ENCODE measurements at places on chromosomes 5 and 9.
A peak's percentile ranks its signal among the peaks of the same experiment; 100 is the strongest.

- no peak for DNase-seq
These were observed 4.6 kb downstream of the SIT1 start for GRCh38 chr9:35646153-35646532.

DNA sequence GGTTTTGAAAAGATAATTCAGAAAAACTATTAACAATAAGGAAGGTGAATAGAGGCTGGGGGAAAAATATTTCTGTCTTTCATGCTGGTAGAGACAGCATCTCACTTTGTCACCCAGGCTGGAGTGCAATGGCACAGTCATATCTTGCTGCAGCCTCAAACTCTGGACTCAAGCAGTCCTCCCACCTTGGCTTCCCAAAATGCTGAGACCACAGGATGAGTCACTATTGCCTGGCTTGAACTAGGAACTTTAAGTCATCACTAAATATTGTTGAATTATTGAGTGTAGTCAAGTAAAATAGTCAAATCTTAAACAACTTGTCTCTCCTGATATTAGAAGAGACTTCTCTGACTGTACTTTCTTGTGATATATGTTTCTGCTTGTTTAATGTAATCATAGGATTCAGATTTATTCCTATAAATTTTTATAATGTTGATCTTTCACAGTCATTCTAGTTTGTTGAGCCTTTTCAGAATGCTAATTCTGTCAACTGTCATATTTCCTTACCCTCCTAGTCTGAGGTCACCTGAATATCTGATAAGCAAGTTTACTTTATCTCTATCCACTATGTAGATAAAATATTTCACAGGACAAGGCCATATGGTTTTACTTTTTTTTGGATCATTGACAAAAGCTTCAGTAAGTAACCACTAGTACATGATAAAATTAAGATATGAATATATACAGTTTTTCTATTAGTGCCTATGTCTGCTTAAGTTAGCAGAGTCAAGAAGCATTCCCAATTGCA is 1696.5 kb downstream of the MAT2B start:
- DNase-seq, result peak; percentile 72

GRCh38 chr5:167877114-167877722 is 414.2 kb upstream of the WWC1 start:
- no peak for DNase-seq

- peak; percentile 74 for DNase-seq
These were observed 50.9 kb downstream of the GPR107 start for GRCh38 chr9:130104491-130105193.

GRCh38 chr5:141369994-141370848 is at the start of gene PCDHGB3:
TSS of gene PCDHGB3 (plus strand) at chr5:141370242. CDS start at chr5:141370395, 153 bp downstream.
- DNase-seq, result peak; percentile 39

DNA sequence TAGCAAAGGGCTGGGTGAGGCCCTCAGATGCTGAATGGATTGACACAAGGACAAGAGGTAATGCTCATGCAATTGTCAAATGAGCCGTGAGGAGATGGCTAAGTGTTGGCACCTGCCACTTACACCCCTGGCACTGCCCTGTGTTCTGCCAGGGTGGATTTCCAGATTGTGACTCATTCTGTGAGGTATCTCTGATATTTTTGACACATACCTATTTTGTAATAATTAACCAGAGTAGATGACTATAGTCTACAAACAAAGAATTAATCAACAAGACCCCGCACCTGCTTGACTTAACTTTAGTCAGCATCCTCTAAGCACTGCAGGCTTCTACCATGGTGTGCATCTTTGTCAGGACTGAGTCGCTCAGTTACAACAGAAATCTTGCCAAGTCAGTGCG is 200.8 kb downstream of the DIRAS2 start:
- no peak for DNase-seq

DNA sequence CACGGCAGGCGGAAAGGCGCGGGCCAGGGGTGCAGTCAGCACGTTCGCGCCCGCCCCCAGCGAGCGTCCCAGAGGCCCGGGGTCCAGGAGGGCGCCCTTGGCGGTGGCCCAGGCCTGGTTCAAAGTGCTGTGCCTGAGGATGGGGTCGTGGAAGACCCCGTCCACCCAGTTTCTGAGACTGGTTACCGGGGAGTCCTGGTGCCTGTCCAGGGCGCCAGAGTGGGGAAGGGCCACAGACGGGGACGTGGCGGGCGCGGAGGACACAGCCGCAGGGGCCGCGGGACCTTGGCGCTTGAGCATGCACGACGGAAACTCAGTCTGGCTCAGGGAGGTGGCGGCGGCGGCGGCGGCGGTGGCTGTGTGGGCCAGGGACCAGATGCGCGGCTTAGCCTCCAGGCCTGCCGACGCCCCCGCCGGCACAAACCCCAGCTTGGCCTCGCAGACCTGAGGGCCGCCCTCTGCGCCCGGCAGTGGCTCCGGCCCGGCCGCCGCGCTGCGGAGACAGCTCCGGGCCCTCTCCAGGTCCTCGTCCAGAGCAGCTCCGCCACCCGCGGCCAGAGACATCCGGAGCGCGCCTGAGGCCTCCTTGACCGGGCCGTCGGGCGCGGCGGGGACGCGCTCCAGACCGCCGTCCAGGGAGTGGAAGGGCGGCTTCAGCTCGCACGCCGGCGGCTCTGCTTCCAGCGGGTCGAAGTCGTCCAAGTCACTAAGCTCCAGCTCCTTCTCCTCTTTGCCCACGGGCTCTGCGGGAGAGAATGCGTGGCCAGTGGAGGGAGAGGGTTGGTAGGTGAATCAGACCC is 4.5 kb downstream of the IRX4 start:
- no peak for DNase-seq

DNA sequence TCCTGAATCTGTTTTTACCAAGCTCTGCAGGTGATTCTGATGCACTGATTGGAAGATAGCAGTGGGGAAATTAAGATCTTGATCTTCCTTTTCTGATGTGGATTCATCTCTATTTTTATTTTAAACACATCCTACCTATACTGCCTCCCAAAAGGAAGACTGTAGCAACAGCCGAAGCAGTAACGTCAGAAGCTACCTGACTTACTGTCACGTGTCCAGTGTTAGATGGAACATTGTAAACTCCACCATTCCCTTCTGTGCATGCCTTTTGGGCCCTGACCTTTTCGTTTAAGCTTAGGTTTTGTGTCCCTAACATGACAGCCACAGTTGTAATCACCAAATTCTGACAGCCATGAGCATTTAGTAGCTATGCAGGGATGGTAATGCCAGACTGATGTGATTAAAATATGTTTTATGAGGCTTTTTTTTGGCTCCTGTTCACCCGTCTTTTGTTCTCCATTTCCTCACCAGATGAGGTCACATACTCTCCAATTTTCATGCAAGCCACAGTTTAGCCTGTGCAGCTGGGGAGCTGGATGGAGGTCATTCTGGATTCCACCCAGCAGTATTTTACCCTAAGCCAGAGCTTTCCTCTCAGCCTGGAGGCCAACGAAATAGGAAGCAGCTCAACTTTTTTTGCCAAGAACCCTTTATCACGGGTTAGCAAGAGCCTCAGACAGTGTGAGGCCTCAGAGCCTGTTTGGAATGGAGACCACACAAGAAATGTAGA is 15.6 kb upstream of the FOXD1 start:
- no peak for DNase-seq

GRCh38 chr9:35540315-35540714 is 50.4 kb downstream of the RUSC2 start:
- no peak for DNase-seq

- DNase-seq, result no peak
These were observed 17.3 kb upstream of the RNU6ATAC start for GRCh38 chr9:134181648-134182034.

- no peak for DNase-seq
These were observed 33.5 kb downstream of the MTMR12 start for GRCh38 chr5:32279223-32279622.

GRCh38 chr5:32916648-32917047 is 205.5 kb downstream of the NPR3 start:
- DNase-seq, result no peak

- no peak for DNase-seq
These were observed 41.1 kb upstream of the TCF7 start for GRCh38 chr5:134073404-134073803.

GRCh38 chr5:132183723-132184122 is 43.9 kb downstream of the P4HA2 start:
- DNase-seq, result peak; percentile 21

DNA sequence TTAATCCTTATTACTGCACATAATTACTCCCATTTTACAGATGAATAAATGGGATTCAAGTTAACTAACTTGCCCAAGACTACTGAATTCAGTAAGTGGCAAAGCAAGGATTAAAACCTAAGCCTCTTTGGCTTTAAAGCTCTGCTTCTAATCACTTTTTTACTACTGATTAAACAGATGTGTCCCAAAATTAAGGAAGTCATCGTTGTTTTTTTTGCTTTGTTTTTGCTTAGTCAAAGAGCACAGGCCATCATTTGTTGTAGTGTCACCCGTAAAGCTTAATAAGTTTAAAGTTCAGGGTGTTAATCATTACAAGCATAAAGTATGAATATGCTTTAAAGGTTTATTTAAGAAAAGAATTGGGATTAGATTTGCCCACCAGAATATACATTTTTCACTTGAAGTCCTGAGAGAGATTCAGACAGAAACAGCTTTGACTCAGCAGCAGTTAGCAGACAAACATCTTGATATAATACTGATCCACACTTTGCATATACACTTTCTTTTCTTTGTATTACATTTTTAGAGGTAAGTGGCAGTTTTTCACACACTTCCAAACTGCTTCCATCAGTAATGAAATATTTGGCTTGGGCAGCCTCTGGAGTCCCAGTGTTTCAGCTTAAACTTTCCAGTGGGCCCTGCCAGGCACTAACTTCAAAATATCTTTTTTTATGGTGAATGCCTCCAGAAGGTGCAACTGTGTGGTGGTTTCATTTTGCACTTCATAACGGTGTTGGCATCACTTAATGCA is 52.7 kb downstream of the PIK3R1 start:
- no peak for DNase-seq
